Cerebellum (tissue), 4 donors: ENCODE measurements at places on chromosomes 7 and 10. TPM values are rescaled to one million over a fixed set of nuclear protein-coding genes. Genes with fewer than 3 reads are reported as not detected.

Gene TYSND1
- total RNA-seq, result 8.5 TPM

Gene SORBS1
- total RNA-seq, result 114 TPM

Gene LOXL4
- total RNA-seq, result 0.27 TPM

Gene ANKRD1
- not detected for total RNA-seq

Gene VSTM4
- total RNA-seq, result 10.4 TPM

Gene GNA12
- 24.1 TPM for total RNA-seq

Gene TMEM139
- 0.64 TPM for total RNA-seq

Gene GBX1
- not detected for total RNA-seq

Gene SBDS
- total RNA-seq, result 32.6 TPM
